Suprapubic skin (tissue), 4 donors: ENCODE measurements at places on chromosomes 6 and 20.

GRCh38 chr6:120164531-120164930 is 815.0 kb upstream of the MAN1A1 start:
- DNase-seq, result no peak
- H3K27me3 ChIP-seq, result no peaks in the 10 kb centered on the region
- H3K4me1 ChIP-seq, result no peaks in the 10 kb centered on the region
- no peak overlapping the region for H3K27ac ChIP-seq

GRCh38 chr20:33840759-33841435 is 29.7 kb downstream of the CHMP4B start:
- no peak overlapping the region for H3K4me3 ChIP-seq
- no peaks in the 10 kb centered on the region for H3K27me3 ChIP-seq
- no peak overlapping the region for H3K27ac ChIP-seq
- DNase-seq, result peak; percentile 10

DNA sequence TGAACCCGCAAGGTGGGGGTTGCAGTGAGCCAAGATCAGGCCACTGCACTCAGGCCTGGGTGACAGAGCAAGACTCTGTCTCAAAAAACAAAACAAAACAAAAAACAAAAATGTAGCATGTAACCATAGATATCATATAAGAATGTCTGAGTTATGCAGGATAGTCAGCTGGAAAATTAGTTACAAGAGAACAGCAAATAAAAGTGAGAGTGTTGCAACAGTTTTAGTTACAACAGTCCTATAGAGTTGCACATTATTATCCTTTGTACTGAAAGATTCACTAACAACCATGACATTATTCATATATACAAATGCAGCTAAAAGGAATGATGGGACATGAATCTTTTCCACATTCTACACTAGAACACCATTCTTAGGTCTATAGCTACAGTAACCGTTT is 16.4 kb downstream of the RNF24 start:
- H3K27ac ChIP-seq, result no peak overlapping the region
- H3K27me3 ChIP-seq, result no peaks in the 10 kb centered on the region
- H3K4me1 ChIP-seq, result peaks cover 10% of the 10 kb centered on the region
- H3K4me3 ChIP-seq, result no peak overlapping the region

GRCh38 chr20:23436681-23437080 is 2.8 kb upstream of the CSTL1 start:
- peaks cover 3% of the 10 kb centered on the region for H3K4me1 ChIP-seq
- peak; percentile 11 for DNase-seq
- H3K27ac ChIP-seq, result no peak overlapping the region
- H3K27me3 ChIP-seq, result no peaks in the 10 kb centered on the region
- no peak overlapping the region for H3K4me3 ChIP-seq

GRCh38 chr6:107458672-107459282 is 587 bp downstream of the PDSS2 start:
- no peaks in the 10 kb centered on the region for H3K27me3 ChIP-seq
- DNase-seq, result no peak
- no peaks in the 10 kb centered on the region for H3K36me3 ChIP-seq
- peak overlapping the region; percentile 88 for H3K27ac ChIP-seq
- peaks cover 15% of the 10 kb centered on the region for H3K4me1 ChIP-seq

- H3K27ac ChIP-seq, result no peak overlapping the region
- H3K27me3 ChIP-seq, result no peaks in the 10 kb centered on the region
- no peaks in the 10 kb centered on the region for H3K36me3 ChIP-seq
These were observed 111.8 kb upstream of the SLC35F1 start for GRCh38 chr6:117795234-117795633.

DNA sequence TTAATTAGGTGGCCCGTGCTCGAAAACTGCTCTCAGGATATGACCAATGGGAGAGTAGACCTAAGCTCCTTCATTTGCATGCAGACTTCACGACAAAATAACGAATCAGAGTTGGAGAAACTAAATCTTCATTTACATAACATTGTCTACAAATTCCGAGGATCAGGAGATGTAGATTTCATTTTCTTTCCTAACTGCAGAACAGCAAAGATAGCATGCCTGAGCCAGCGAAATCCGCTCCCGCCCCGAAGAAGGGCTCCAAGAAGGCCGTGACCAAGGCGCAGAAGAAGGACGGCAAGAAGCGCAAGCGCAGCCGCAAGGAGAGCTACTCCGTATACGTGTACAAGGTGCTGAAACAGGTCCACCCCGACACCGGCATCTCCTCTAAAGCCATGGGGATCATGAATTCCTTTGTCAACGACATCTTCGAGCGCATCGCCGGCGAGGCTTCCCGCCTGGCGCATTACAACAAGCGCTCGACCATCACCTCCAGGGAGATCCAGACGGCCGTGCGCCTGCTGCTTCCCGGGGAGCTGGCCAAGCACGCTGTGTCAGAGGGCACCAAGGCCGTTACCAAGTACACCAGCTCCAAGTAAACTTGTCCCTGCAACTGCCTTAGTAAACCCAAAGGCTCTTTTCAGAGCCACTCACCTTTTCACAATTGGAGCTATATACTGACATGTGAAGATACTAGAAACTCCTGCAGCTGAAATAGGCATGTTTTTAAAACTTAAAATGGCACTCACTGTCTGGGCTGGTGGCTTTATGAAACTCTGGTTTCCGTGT is 96.5 kb downstream of the HFE start:
- H3K27ac ChIP-seq, result peak overlapping the region; percentile 74
- H3K36me3 ChIP-seq, result no peaks in the 10 kb centered on the region
- DNase-seq, result no peak
- H3K4me3 ChIP-seq, result peak overlapping the region; percentile 54

DNA sequence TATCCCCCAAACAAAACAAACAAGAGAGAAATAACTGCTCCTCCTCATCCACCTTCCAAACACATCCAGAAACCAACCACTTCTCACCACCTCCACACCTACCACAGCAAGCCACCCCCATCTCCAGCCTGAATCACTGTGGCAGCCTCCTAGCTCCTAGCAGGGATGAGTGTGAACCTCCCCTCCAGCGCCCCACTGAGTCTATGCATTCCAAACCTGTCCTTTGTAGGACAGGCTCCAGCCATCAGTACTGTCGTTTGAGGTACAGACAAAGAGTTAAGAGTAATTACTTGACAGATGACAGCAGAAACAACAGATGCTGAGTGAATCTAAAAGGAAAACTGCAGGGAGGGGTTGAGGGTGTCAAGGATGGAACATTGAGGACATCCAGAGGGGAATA is 2.4 kb downstream of the METTL24 start:
- H3K4me3 ChIP-seq, result no peak overlapping the region
- H3K27me3 ChIP-seq, result peaks cover 35% of the 10 kb centered on the region
- no peak for DNase-seq
- H3K4me1 ChIP-seq, result peaks cover 19% of the 10 kb centered on the region

GRCh38 chr20:16308754-16309153 is 264.5 kb downstream of the KIF16B start:
- no peak overlapping the region for H3K4me3 ChIP-seq
- DNase-seq, result no peak
- H3K36me3 ChIP-seq, result peaks cover 33% of the 10 kb centered on the region

GRCh38 chr6:129773304-129773703 is 63.3 kb upstream of the ARHGAP18 start:
- no peak overlapping the region for H3K27ac ChIP-seq
- no peak overlapping the region for H3K4me3 ChIP-seq
- H3K4me1 ChIP-seq, result no peaks in the 10 kb centered on the region
- H3K36me3 ChIP-seq, result no peaks in the 10 kb centered on the region

DNA sequence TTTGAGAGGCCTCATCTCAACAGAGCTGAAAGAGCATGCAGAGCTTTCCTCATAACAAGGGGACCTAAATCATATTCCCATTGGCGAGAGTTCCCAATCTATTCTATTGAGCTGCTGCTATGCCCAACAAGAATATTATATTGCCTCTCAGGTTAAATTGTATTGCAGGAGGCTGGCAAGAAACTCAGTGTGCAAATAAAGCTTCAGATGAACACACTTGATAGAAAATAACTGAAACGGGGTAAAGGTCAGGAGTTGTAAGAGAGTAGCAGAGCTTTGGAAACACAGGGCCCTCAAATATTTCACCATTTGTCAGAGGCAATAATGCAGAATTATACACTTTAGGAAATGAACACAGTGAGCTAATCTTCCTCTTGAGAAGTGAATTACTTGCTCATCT is 364.3 kb upstream of the SPTLC3 start:
- H3K27ac ChIP-seq, result no peak overlapping the region
- H3K27me3 ChIP-seq, result no peaks in the 10 kb centered on the region
- H3K4me3 ChIP-seq, result no peak overlapping the region
- H3K36me3 ChIP-seq, result no peaks in the 10 kb centered on the region

GRCh38 chr20:5513975-5514516 is 197.3 kb upstream of the PROKR2 start:
- no peaks in the 10 kb centered on the region for H3K4me1 ChIP-seq
- H3K27me3 ChIP-seq, result no peaks in the 10 kb centered on the region
- DNase-seq, result no peak
- H3K27ac ChIP-seq, result no peak overlapping the region
- no peaks in the 10 kb centered on the region for H3K36me3 ChIP-seq

DNA sequence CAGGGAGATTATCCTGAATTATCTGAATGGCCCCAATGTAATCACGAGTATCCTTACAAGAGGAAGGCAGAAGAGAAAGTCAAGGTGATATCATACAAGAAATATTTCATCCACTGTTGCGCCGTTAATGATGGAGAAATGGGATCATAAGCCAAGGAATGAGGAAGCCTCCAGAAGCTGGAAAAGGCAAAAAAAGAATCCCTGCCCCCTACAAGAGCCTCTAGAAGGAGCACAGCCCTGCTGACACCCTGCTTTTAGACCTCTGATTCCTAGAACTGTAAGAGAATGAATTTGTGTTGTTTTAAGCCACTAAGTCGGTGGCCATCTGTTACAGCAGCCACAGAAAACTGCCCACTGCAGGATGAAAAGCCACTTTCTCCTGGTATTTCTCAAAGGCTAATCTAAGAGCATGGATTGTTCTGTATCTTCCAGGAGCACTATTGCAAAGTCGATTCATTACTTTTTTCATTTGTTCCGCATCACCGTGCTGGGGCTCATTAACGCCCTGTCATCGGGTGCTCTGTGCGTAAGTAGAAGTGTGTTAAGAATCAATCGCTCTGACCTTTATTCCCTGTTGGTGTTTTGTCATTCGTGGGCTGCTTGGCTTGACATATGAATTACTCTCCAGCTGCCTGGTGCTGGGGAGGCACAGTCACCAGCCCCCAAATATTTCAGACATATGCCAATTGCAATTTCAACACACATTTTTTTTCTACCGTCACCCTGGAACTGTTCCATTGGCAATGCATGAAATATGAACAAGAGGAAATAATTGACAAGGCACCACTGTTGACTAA is 117.0 kb downstream of the PCSK2 start:
- no peak for DNase-seq
- no peaks in the 10 kb centered on the region for H3K36me3 ChIP-seq
- no peaks in the 10 kb centered on the region for H3K4me1 ChIP-seq
- no peak overlapping the region for H3K27ac ChIP-seq
- H3K4me3 ChIP-seq, result no peak overlapping the region

- no peaks in the 10 kb centered on the region for H3K27me3 ChIP-seq
- no peaks in the 10 kb centered on the region for H3K4me1 ChIP-seq
- no peaks in the 10 kb centered on the region for H3K36me3 ChIP-seq
- DNase-seq, result no peak
- no peak overlapping the region for H3K27ac ChIP-seq
- H3K4me3 ChIP-seq, result no peak overlapping the region
These were observed 136.7 kb upstream of the RNF217 start for GRCh38 chr6:124825564-124825963.

- no peak for DNase-seq
- no peak overlapping the region for H3K4me3 ChIP-seq
- H3K36me3 ChIP-seq, result no peaks in the 10 kb centered on the region
These were observed 193.0 kb downstream of the FOXC1 start for GRCh38 chr6:1802491-1803395.

DNA sequence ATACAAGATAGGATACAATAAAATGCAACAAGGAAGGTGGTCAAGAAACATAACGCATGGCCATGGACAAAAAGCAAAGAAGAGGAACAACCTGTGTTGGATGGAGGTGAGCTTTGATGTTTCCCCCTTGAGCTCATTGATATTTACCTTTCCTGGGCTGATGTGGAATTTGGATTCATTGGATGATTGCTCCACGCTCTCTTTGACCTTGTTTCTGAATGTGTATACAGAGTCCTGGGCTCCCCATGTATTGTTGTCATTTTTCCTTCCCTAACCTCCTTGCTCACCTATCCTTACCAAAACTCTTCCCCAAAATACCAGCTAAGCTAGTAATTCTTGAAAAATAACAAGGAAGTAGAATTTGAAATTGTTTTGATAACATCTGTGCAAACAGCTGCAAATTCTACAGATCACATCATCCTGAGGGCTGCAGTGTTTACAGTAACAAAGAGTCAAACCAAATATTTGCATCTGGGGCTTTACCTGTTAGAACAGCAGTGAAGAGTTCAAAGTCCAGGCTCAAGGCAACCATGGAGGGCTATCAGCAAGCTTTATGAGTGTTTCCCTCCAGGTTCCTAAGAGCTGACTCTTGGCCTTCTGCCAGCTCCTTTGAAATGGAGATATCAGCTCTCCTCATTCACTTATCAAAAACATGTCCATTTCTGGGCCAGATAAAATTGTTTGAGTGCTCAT is 214.3 kb upstream of the MARCKS start:
- H3K36me3 ChIP-seq, result no peaks in the 10 kb centered on the region
- DNase-seq, result no peak
- no peak overlapping the region for H3K4me3 ChIP-seq

GRCh38 chr20:62885046-62885895 is 23.6 kb upstream of the TCFL5 start:
- no peak for DNase-seq
- peaks cover 57% of the 10 kb centered on the region for H3K36me3 ChIP-seq
- H3K27me3 ChIP-seq, result no peaks in the 10 kb centered on the region

GRCh38 chr20:46265539-46265938 is 42.8 kb downstream of the CDH22 start:
- DNase-seq, result no peak
- no peak overlapping the region for H3K27ac ChIP-seq
- no peaks in the 10 kb centered on the region for H3K4me1 ChIP-seq
- H3K36me3 ChIP-seq, result no peaks in the 10 kb centered on the region
- peaks cover 55% of the 10 kb centered on the region for H3K27me3 ChIP-seq
- no peak overlapping the region for H3K4me3 ChIP-seq

DNA sequence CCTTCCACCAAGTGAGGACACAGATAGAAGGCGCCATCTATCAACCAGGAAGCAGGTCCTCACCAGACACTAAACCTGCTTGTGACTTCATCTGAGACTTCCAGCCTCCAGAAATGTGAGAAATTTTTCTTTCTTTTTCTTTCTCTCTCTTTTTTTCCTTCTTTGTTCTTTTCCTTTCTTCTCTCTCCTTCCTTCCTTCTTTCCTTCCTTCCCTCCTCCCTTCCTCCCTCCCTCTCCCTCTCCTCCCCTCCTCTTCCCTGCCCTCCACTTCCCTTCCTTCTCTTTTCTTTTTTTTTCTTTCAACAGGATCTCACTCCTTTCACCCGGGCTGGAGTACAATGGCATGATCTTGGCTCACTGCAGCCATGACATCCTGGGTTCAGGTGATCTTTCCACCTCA is 37.4 kb upstream of the MCUR1 start:
- no peaks in the 10 kb centered on the region for H3K36me3 ChIP-seq
- DNase-seq, result no peak
- no peak overlapping the region for H3K27ac ChIP-seq
- no peak overlapping the region for H3K4me3 ChIP-seq

GRCh38 chr6:124054034-124054433 is 250.4 kb downstream of the NKAIN2 start:
- no peak overlapping the region for H3K4me3 ChIP-seq
- no peaks in the 10 kb centered on the region for H3K4me1 ChIP-seq
- H3K27me3 ChIP-seq, result no peaks in the 10 kb centered on the region
- no peak for DNase-seq
- no peaks in the 10 kb centered on the region for H3K36me3 ChIP-seq
